Nasal cavity respiratory epithelium epithelial cell of viscerocranial mucosa (primary cell): ENCODE measurements at places on chromosomes 7 and 10. TPM values are rescaled to one million over a fixed set of nuclear protein-coding genes. Genes with fewer than 3 reads are reported as not detected.

The TWNK gene
- 17.8 and 30.3 TPM in 2 replicates for total RNA-seq

The NEBL gene
- 8.5 and 38.3 TPM in 2 replicates for total RNA-seq

The ASB15 gene
- not detected in 2 replicates for total RNA-seq

The HILPDA gene
- total RNA-seq = 21.2 and 22.6 TPM in 2 replicates

The LIPM gene
- total RNA-seq = 0.34 TPM in 1 of 2 replicates, not detected in the other

The NRCAM gene
- 7.2 and 49.5 TPM in 2 replicates for total RNA-seq

The CABCOCO1 gene
- total RNA-seq = not detected in 2 replicates
